ENCODE measurements at places on chromosomes 2 and 18.
A peak's percentile ranks its signal among the peaks of the same experiment; 100 is the strongest.

GRCh38 chr2:147989809-147990403 is 30.6 kb downstream of the ORC4 start:
- peak; percentile 28 for DNase-seq

- DNase-seq: peak; percentile 8
Measured at GRCh38 chr2:153077311-153077710, 358.9 kb downstream of the ARL6IP6 start.

GRCh38 chr2:241091734-241092445 is 10.2 kb downstream of the MTERF4 start:
- no peak for DNase-seq

DNA sequence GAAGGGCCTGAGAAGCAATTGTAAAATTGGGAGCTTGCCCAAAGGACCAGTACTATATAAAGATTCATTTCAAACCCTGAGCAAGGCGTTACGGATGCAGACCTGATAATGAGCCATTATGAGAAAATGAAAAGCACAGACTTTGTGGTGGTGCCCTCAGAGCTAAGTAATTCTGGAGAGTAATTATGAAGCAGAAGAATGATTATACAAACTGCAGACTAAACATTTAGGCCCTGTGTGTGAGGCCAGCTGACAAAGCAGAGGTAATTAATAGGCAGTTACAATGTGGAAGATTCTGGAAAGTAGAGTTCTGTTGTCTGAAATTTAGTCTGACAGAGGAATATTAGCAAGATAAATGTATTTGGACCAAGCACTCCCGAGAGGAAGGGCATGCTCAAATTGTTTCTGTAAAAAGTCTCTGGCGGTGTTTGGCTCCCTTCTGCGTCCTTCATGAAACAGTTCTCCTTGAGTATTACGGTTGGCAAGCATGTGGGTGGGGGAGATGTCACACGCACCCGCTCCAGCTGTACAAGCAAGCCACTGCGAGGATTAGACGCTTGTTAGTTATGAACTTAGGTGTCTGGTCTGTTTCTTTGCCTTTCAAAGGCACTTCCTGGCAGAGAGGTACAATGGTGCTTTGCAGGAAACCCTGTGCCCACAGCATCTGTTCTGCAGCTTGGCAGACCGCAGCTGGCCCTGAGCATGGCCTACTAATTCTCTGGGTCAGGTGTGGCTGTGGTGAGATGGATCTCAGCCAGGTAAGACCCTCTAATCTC is 45.5 kb downstream of the CDC42EP3 start:
- peak; percentile 46 for DNase-seq

DNA sequence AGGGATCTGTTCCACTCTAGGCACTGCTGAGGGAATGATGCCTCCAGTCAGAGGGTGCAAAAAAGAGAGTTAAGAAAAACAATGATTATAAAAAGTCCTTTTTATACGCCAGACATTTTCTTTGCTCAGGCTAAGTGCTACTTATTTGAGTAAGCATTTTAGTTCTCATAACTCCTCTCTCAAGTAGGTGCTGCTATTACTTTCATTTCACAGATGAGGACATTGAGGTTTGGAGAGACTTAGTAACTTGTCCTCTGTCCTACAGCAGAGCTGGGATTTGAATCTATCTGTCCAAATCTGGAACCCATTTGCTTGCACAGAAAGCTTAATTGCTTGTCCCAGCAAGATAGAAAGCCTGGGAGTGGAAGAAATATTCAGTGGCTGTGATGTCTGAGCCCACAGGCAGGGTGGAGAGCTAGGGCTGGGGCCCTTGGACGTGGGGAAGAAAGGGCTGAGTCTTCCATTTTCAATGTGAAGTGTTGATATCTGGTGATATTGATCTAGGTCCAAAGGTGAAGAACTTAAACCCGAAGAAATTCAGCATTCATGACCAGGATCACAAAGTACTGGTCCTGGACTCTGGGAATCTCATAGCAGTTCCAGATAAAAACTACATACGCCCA is 5.8 kb downstream of the IL37 start:
- DNase-seq: no peak

DNA sequence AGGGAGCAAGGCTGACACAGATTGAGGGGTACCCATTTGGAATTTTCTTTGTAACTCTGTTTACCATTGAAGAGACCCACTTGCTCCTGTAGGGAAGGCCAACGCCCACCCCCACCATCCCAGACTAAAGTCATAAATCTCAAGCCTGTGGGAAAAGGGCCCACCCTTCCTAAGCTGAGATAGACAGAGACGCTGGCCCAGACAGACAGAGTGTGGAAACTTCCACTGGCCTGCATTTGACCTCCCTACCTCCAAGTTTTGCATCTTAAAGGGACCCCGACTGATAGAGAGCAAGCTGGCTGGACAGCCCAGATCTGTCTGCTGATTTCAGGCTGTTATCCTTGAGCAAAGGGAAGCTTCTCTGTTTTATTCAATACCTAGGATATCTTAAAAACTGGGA is 48.2 kb upstream of the SLC14A2 start:
- no peak for DNase-seq

GRCh38 chr2:220129391-220129790 is 502.0 kb downstream of the SLC4A3 start:
- DNase-seq: no peak

DNA sequence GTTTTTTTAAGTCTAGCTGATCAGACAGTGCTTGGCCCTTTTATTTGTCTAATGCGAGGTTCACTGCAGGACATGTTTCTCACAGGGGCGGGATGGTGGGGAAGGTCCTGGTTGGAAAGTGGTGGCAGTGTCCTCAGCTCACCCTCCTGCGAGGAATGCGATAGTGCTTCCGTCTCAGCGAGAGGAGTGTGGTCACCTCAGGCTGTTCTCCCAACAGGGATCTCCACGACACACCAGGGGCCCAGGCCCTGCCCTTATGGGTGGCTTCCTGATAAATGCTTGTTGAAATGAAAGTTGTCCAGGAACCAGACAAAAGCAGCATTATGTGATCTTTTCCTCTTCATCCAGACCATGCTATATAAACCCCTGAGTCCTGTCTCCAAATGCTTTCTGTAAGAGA is 70.1 kb downstream of the BOLA3 start:
- no peak for DNase-seq

- no peak for DNase-seq
Measured at GRCh38 chr2:72289283-72289682, 141.6 kb upstream of the CYP26B1 start.

DNA sequence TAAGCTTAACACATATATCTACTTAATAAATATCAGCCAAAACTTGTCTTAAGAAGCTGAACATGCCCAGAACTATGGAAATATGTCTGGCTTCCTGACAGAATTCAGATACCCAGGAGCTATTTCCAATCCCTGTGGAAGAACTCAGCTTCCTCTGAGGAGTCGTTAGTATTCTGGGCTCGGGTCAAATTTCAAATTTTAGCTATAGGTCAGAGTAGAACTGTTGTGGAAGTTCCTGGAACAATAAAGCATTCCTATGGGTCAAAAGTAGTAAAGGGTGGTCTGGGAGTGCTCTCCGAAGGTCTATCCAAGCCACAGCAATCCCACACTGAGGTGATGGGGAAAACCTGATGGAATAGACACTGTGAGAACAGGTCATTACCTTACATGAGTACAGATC is 342.7 kb upstream of the CHST9 start:
- no peak for DNase-seq

- DNase-seq: peak; percentile 94
Measured at GRCh38 chr2:170530284-170530745, 184.8 kb upstream of the SP5 start.

DNA sequence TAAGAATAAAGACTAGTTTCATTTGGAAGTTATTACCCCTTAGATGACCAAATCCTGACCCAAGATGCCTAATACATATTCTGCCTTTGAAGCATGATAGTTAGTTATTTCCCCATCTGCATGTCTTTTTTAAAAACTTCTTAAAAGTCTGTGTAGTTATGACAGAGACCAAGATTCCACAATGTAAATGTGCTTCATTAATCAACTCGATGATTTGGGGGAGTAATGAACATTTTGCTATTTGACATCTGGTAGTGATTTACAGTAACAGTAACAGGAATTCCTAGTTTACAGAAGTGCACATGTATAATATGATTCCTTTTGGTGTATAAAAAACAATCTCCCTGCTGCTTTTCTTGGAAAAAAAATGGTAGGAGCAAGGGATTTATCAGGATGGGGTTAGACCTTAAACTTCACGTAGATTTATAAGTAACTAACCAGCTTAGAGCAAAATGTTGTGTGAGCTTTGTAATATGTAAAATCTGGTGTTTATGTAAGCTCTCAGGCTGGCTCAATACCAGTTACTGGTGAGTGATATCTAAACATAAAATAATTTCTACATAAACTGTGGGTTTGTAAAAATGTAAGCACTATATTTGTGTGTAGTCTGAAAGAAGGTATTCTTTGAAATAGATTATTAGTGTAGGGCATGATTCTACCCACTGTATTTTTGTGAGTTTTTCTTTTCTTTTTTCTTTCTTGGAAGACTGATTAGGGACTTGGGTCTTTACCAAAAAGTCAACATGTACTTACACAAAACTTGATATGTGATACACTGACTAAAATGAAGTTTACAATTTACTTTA is 641.6 kb downstream of the EPHA4 start:
- DNase-seq: no peak

- no peak for DNase-seq
Measured at GRCh38 chr18:23154030-23154429, 18.7 kb downstream of the CABLES1 start.

DNA sequence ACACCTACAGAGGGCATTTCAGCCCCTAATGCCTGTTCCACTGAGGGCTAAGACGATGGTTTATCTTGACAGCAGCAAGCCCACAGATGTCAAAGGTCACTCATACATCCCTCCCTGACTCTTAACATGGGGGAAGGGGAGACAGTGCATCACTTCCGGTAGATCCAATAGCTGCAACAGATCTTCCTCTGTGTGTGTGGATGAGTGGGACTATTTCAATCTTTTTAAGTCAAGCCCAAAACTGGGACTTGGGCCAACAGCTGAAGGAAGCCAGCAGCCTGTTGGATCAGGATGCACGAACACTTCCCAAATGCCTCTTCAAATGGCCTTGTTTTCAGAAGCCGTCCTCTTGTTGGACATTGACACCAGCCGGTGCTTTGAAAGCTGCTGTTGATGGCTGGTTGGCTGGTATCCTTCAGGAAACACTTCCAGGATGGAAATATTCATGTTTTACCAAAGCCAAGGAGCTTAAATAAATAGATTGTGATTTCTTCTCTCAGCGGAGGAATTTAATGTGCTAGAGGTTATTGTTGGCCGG is 59.2 kb downstream of the IL1R2 start:
- peak; percentile 14 for DNase-seq

GRCh38 chr2:40554665-40555294 is 102.9 kb upstream of the SLC8A1 start:
- peak; percentile 19 for DNase-seq

- DNase-seq: no peak
Measured at GRCh38 chr2:235844561-235844960, 323.6 kb downstream of the GBX2 start.

DNA sequence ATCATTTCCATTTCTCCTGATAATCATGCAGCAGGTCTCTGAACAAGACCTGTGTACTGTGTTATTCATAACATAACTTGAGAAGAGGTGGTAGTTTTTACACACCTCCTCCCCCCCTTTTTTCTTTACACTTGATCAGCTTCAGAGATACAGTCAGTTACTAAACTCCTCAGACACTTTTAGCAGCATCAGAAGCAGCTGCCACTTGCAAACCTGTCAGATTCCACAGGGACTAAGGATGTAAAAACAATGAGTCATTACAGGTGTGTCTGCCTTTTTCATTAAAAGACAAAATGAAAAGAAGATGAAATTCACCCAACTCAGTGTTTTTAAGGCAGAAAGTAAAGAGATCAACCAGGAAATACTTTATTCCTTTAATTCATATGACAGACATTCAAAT is 254.0 kb downstream of the NRXN1 start:
- no peak for DNase-seq

DNA sequence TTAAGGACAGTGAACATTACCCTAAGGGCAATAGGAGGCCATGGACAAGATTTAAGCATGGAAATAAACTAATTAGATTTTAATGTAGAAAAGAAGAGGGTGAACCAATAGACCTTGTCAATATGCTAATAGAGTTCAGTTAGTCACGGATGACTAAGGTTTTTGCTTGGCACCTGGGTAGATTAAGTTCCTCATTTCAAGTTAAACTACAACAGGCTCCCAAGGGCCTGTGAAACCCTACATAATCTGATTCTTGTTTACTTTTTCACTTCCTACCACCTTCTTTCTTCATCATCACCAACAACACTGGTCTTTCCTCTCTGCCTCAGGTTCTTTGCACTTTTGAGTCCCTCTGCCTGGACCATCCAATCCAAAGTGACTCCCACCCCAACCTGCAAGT is 14.8 kb downstream of the SP110 start:
- no peak for DNase-seq

DNA sequence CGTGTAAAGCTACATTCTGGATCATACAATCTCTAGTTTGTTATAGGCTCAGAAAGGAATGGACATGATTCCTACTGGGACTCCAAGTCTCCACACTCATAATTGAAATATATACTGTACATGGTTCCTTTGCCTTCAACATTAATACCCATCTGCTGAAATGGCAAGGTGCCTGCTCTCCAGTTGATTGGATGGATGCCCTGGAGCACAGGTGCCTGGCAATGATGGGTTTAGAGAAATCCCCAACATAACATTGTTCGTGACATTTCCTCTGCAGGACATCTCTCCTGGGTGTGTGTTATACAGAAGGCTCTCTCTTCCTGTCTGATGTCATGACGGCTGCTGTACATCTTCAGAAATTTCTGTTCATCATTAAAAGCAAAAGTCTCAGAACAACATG is 449.7 kb upstream of the CWC22 start:
- peak; percentile 47 for DNase-seq

DNA sequence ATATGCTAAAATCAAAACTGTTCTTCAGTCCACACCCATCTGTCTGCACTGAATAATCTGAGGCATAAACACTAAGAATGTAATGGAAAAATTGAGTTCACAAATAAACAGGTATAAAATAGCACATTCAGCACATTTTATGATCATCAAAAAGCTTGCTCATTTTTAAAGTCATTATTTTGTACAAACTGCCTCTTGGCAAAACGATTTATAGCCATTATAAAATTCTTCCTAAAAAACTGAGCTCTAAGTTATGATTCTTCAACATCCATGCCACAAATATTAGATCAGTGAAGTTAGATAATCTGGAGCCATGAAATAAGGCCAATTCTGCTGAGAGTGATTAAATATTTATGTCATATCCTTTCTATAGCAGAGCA is 233.5 kb downstream of the DYM start:
- DNase-seq: no peak
